ENCODE measurements at places on chromosomes 6 and 20.

DNA sequence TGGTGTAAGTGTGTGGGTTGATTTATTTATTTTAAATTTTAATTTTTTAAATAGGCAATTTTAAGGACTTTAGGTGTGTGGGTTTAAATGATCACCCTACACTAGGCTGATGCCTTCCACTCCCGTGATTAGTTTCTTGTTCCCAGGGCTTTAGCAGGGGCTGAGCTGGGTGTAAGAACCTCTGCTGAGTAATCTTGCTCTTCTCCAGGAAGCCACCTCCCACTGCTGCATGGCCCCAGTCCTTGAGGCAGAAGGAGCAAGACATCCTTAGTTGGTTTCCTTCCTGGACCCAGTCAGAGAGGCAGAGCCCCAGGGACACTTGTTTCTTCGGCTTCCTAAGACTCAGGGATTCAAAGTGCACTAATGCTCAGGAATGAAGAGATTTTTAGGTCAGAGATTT lies 19.8 kb upstream of the CDC5L start:
- DNase-seq, result no peak

- DNase-seq, result no peak
Measured at GRCh38 chr6:167840526-167841179, 13.9 kb downstream of the AFDN start.

DNA sequence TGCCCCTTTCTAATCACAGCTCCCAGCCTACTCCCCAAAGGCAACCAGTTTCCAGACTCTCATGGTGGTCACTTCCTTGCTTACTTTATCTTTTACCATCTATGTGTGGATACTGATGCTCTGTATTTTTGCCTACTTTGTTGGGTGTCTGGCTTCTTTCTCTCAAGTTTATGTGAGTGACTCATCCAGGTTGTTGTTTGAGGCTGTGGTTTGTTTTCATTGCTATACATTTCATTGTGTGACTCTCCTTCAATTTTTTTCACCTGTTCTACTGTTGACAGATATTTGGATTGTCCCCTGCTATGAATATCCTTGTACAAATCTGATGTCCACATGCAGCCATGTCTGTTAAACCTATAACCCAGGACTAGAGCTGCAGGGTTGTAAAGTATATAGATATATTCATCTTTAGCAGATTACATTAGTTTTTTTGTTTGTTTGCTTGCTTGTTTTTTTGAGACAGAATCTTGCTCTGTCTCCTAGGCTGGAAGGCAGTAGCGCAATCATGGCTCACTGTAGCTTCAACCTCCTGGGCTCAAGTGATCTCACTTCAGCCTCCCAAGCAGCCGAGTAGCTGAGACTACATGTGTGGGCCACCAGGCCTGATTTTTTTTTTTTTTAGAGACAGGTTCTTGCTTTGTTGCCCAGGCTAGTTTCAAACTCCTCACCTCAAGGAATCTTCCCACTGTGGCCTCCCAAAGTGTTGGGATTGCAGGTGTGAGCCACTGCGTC lies 72.9 kb upstream of the EEF1E1 start:
- no peak for DNase-seq

DNA sequence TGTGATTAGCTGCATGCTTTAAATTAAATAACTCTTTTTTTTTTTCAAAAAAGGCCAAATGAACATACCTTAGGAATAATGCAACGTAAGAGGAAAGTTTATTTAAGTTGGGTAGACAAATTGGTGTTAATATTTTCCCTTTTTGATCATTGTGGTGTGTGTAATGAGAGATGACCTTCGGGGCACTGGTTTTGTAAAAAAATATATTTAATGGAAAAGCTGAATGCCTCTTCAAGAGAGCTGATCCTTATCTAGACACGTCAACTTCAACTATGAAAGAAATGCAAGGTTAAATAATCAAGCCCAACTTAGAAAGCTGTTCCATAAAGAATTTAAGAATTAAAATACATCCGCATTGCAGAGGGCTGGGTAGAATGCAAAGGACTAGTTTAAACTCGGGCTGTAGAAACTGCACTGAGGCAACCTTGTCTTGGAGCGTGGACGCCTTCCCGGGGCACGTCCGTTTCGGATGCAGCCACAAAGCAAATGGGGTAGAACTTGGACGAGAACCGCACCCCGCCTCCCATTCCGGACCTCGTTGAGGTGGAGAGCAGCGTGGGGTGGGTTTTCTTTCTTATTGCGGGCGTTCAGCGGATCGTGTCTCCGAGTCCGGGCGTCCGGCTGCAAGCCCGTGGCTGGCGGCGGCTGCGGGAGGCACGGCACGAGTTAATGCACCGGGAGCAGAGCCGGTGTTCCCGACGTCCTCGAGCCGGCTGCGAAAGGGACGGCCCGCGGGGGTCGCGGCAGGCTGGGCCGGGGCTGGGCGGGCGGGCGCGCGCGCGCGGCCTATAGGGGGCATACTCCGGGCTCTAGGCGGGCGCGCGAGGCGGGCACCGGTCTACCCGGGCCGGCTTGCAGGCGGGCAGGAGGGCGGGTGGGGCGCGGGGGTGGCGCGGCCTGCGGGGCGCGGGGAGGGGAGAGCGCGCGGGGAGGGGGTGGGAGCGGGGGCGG lies 1.9 kb downstream of the JARID2 start:
- DNase-seq, result no peak
